A549 treated with CpdA at 1 μM for 4 hours (cell line): ENCODE measurements at places on chromosomes 4 and X. TPM values are rescaled to one million over a fixed set of nuclear protein-coding genes. Genes with fewer than 3 reads are reported as not detected.

TMEM150C gene
- 0.85 to 1.3 TPM (median 1.0 TPM) in 5 replicates for total RNA-seq

FAM114A1 gene
- 24.2 to 51.6 TPM (median 35.5 TPM) in 5 replicates for total RNA-seq

TLR2 gene
- 0.12 to 0.18 TPM (median 0.14 TPM) in 4 of 5 replicates, not detected in the other for total RNA-seq

NOX1 gene
- 0.03 to 0.17 TPM in 2 of 5 replicates, not detected in the others for total RNA-seq

ATRX gene
- total RNA-seq, result 17.6 to 27.2 TPM (median 22.1 TPM) in 5 replicates

DUX4 gene
- not detected in 5 replicates for total RNA-seq

CYSLTR1 gene
- not detected in 5 replicates for total RNA-seq

NSD2 gene
- total RNA-seq, result 39.8 to 47.2 TPM (median 44.3 TPM) in 5 replicates

TEX11 gene
- not detected in 5 replicates for total RNA-seq

TRIM75 gene
- not detected in 5 replicates for total RNA-seq

FRAS1 gene
- total RNA-seq, result 1.9 to 3.1 TPM (median 2.9 TPM) in 5 replicates

DMD gene
- 0.01 to 0.10 TPM in 2 of 5 replicates, not detected in the others for total RNA-seq

GAGE13 gene
- total RNA-seq, result not detected in 5 replicates

PLAC8 gene
- total RNA-seq, result 0.93 to 1.3 TPM (median 1.0 TPM) in 5 replicates

TMEM35A gene
- not detected in 5 replicates for total RNA-seq

BMP3 gene
- total RNA-seq, result not detected in 5 replicates

CASP6 gene
- total RNA-seq, result 13.0 to 16.8 TPM (median 14.9 TPM) in 5 replicates

COL4A5 gene
- 13.1 to 16.5 TPM (median 13.5 TPM) in 5 replicates for total RNA-seq

HTR2C gene
- not detected in 5 replicates for total RNA-seq

NUDT10 gene
- total RNA-seq, result 0.28 to 0.67 TPM (median 0.38 TPM) in 5 replicates

ASB12 gene
- 0.03 TPM in 1 of 5 replicates, not detected in the others for total RNA-seq

ETDB gene
- not detected in 5 replicates for total RNA-seq

S100G gene
- not detected in 5 replicates for total RNA-seq

BEX5 gene
- not detected in 5 replicates for total RNA-seq

SMR3B gene
- total RNA-seq, result not detected in 5 replicates

LUZP4 gene
- not detected in 5 replicates for total RNA-seq

NPY2R gene
- 0.03 to 0.08 TPM in 2 of 5 replicates, not detected in the others for total RNA-seq

CAPN6 gene
- not detected in 5 replicates for total RNA-seq

PGK1 gene
- 535 to 615 TPM (median 598 TPM) in 5 replicates for total RNA-seq

GCNA gene
- total RNA-seq, result 0.76 to 1.7 TPM (median 1.2 TPM) in 5 replicates

ASIC5 gene
- not detected in 5 replicates for total RNA-seq

IL15 gene
- total RNA-seq, result 9.5 to 11.2 TPM (median 10.1 TPM) in 5 replicates

FGA gene
- total RNA-seq, result 5.8 to 8.7 TPM (median 6.3 TPM) in 5 replicates

SYP gene
- 2.4 to 3.6 TPM (median 3.1 TPM) in 5 replicates for total RNA-seq

CENPE gene
- 5.8 to 10.4 TPM (median 7.5 TPM) in 5 replicates for total RNA-seq

CPLX1 gene
- 0.57 to 0.93 TPM (median 0.69 TPM) in 5 replicates for total RNA-seq

SULT1B1 gene
- total RNA-seq, result 0.01 TPM in 1 of 5 replicates, not detected in the others

CYBB gene
- total RNA-seq, result 0.03 to 0.09 TPM (median 0.05 TPM) in 3 of 5 replicates, not detected in the others

PAGE2 gene
- not detected in 5 replicates for total RNA-seq

SHROOM4 gene
- not detected in 5 replicates for total RNA-seq

GSPT2 gene
- 7.6 to 10.3 TPM (median 8.5 TPM) in 5 replicates for total RNA-seq

PF4V1 gene
- not detected in 5 replicates for total RNA-seq

UCHL1 gene
- 924 to 990 TPM (median 959 TPM) in 5 replicates for total RNA-seq

TAF7L gene
- total RNA-seq, result 0.06 to 0.15 TPM (median 0.09 TPM) in 4 of 5 replicates, not detected in the other

SLC25A5 gene
- 690 to 777 TPM (median 741 TPM) in 5 replicates for total RNA-seq
